ENCODE measurements at places on chromosomes 1 and 21.

DNA sequence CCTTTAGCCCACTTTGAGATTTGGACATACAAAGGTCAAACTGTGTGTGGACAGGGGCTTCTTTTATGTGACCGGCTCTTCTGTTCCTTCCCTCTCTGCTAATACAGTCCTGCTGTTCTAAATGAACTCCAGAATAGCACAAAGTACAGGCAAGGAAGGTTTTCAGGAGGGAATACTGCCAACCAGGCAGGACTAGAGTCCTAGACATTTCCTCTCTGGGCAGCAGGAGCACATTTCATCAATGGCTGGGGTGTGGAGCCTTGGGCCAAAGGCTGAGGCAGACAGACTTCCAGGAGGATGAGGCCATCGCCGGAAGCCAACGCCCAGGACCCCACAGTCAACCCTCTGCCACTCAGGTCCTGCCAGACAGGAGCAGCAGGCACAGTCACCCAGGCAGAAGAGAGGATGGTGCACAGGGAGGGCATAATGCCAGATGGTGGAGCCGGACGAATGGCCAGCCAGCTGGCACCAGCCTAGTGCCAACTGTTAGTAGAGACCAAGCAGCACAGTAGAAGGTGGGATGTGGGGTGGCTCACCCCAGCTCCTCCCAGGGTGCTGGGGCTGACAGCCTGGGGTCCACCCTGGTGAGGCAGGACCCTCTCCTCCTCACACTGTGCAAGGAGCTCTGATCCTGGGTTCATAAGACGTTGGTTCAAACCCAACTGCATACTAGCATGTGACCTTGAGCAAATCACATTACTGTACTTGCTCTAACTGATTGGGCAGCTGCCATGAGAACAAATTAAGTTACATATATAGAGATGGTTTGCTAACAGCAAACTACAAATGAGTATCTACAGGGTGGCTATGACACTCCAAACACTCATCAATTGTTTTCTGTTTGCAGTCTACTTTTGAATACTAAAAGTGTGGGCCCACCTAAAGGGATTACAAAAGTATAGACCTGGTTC lies 410.7 kb downstream of the SIPA1L2 start:
- peak; percentile 64 for DNase-seq

DNA sequence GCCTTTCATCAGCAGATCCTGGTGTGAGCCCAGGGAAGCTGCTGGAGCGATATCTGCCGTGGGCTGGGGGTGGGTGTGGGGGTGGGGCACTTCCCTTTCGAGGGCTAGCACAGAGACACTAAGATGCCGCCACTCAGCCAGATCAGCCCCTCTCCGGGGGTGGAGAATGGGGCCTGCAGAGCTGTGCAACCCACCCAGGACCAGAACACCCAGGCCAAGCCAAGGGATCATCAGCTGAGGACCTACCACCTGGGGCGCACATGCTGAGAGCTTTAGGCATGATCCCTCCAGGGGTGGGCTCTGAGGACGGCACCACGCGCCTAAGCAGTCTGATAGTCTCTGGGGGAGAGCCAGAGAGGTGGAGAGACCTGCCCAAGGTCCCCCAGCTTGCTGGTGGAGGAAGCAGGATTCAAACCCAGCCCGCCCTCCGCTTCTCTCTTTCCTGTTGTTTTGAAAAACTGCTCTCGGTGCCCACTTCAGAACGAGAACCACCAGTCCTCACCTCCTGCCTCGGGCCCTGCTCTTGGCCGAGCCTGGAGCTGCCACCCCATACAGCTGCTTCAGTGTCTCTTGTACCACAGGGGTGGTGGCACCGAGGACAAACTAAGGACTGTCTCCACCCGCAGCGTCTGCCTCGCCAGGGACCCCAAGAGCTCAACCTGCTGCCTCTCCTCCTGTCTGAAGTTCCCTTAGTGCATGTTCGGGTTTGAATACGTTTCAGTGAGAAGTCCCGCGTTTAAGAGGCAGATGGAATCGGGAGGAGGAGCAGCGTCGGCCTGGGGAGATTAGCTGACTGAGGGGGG lies 39.7 kb upstream of the RUNX3 start:
- no peak for DNase-seq

GRCh38 chr1:59976194-59977074 lies 49.9 kb upstream of the CYP2J2 start:
- peak; percentile 74 for DNase-seq

DNA sequence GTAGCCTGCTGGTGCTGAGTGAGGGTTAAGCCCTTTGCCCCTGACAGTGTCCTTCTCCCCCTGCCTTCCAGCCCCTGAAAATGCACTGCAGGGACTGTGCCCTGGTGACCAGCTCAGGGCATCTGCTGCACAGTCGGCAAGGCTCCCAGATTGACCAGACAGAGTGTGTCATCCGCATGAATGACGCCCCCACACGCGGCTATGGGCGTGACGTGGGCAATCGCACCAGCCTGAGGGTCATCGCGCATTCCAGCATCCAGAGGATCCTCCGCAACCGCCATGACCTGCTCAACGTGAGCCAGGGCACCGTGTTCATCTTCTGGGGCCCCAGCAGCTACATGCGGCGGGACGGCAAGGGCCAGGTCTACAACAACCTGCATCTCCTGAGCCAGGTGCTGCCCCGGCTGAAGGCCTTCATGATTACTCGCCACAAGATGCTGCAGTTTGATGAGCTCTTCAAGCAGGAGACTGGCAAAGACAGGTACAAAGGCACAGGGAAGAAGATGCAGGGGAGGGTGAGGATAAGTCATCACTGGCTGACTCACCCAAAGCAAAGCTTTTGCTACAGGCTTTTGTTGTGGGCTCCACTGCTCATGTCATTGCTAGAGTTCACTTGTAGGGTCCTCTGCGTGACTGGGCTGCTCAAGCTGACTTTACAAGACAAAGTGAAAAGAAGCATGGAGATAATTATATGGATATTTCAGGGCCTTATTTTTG lies 174.9 kb downstream of the PIGK start:
- no peak for DNase-seq

DNA sequence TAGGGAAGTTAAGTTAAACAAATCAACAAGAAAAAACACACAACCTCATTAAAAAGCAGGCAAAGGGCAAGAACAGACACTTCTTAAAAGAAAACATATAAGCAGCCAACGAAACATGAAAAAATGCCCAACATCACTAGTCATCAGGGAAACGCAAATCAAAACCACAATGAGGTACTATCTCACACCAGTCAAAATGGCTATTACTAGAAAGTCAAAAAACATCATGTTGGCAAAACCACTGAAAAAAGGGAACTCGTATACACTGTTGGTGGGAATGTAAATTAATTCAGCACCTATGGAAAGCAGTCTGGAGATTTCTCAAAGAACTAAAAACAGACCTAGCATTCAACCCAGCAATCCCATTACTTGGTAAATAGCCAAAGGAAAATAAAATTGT lies 51.1 kb downstream of the HSF2BP start:
- DNase-seq, result no peak

DNA sequence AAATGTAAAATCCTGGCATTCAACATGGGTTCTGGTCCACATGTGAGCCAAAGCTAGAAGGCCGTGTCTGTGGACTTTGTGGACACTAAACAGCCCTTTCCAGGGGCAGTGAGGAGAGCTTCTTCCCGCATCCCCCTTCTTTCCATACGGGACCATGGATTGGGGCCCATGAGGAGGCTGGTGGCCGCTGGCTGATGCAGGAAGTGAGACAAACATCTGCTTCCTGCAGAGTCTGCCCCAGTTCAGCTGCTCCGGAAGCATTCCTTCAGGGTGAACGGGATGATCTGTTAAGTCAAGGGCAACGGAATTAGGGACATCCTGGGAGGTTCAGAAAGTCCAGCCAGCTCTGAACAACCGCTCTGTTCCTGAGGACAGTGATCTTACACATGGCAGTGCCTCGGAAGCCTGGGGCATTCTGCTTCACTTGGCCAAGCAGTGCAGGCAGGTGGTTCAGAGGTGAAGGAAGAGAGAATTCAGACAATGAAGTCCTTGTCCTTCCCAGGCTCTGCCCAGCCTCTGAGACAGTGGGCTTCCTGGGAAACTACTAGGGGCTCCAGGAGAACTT lies 1.5 kb downstream of the CA6 start:
- no peak for DNase-seq

DNA sequence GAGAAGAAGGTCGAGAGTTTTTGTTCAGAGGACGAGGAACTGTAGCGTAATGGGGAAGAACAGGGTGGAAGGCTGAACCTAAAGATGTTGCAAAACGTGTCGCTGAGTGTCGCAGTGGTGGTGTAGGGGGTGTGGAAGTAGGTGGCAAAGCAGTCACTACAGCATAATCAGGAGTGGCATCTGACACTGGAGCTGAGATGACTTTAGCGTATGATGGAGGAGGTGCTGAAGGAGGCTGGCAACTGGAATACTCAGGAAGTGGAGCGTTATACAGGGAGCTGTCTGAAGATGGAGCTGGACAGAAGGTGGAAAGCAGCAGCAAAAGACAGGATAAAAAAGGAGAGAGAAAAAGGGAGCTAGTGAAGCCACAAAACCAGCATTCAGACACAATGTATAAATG lies 89.9 kb upstream of the LBR start:
- DNase-seq, result no peak

DNA sequence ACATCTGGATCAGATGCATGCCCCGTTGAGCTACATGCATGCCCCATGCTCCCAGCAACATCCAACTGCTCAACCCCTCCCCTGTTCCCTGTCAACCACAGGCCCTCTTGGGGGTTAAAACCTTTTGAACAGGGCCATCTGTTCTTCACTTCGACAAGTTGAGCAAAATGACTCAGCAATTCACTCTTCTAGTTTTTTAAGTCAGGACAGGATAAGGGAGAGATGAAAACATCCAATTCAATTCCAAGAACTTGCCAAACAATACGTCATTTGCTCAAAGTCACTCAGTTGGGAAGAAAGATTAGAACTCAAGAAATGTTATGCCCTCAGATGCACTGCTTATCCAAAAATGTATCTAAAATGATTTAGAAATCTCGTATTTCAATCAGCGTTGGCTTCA lies 46.1 kb upstream of the MTF2 start:
- DNase-seq, result no peak

- no peak for DNase-seq
These were observed at the start of gene VTCN1 for GRCh38 chr1:117210831-117211261. VTCN1 (minus strand) TSS chr1:117210927; CDS start chr1:117210855, 72 bp downstream.

- DNase-seq, result no peak
These were observed 442.6 kb upstream of the PRMT6 start for GRCh38 chr1:106613861-106614260.

- DNase-seq, result peak; percentile 57
These were observed 56.7 kb downstream of the KCNN3 start for GRCh38 chr1:154813300-154813816.

GRCh38 chr1:48248356-48248755 lies 25.8 kb downstream of the SLC5A9 start:
- DNase-seq, result no peak

- no peak for DNase-seq
These were observed 951 bp downstream of the GGPS1 start for GRCh38 chr1:235329139-235329902.

GRCh38 chr1:208756339-208756981 lies 512.3 kb upstream of the PLXNA2 start:
- DNase-seq, result no peak

- peak; percentile 78 for DNase-seq
These were observed at the start of gene SPOCD1 for GRCh38 chr1:31815752-31816500. SPOCD1 (minus strand) TSS chr1:31816022; CDS start chr1:31815333, 689 bp downstream.

GRCh38 chr1:242743983-242744780 lies 219.7 kb upstream of the PLD5 start:
- DNase-seq, result no peak

GRCh38 chr1:92482665-92483609 lies 3.8 kb downstream of the GFI1 start:
- DNase-seq, result no peak

Data from left ventricle myocardium superior (tissue), 1 donor.